ENCODE measurements at places on chromosomes 11 and 22. TPM values are rescaled to one million over a fixed set of nuclear protein-coding genes. Genes with fewer than 3 reads are reported as not detected.

BIK gene
- total RNA-seq, result not detected

OR8D1 gene
- not detected for total RNA-seq

SERHL2 gene
- total RNA-seq, result 7.8 TPM

PIH1D2 gene
- total RNA-seq, result 1.8 TPM

ARHGAP8 gene
- 17.3 TPM for total RNA-seq

COPB1 gene
- 86.6 TPM for total RNA-seq

CCDC86 gene
- total RNA-seq, result 16.5 TPM

OR51V1 gene
- total RNA-seq, result not detected

CNGA4 gene
- total RNA-seq, result 0.31 TPM

CFAP300 gene
- 4.8 TPM for total RNA-seq

AQP11 gene
- 1.4 TPM for total RNA-seq

PAMR1 gene
- total RNA-seq, result 15.6 TPM

NCAM1 gene
- 84.7 TPM for total RNA-seq

DEPDC7 gene
- total RNA-seq, result 12.3 TPM

GRCh38 chr11:826836-827145, 928 bp upstream of the CRACR2B start:
- DNase-seq, result no peak

DNA sequence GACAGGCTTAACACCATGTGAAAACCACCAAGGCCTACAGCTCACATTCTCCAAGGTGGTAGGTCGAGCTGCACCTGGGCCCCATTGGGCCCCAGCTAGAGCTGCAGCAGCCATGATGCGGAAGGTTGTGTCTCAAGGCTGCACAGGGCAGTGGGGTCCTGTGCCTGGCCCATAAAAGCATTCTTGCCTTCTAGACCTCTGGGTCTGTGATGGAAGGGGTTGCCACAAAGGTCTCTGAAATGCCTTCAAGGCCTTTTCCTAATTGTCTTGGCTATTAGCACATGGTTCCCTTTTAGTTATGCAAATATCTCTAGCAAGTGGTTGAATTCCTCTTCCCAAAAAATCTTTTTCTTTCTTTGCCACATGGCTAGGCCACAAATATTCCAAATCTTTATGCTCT, 52.5 kb upstream of the C11orf58 start:
- DNase-seq, result no peak

DNA sequence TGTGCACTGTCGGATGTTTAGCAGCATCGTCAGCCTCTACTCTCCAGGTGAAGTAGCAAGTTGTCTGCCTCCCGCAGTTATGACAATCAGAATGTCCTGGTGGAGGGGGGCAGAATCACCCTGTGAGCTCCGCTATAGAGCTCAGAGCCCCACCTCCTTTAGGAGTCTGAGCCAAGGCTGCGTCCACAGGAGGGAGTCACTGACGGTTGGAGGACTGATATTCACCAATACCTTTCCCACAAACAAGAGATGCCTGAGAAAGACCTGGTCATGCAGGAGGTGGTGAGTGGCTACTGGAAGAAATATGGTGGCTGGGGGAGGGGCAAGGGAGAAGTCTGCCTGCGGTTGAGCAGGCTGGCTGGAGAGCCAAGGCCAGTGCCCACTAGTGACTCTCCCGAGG, 41.7 kb upstream of the ADA2 start:
- no peak for DNase-seq

GRCh38 chr22:29072193-29072978, 449 bp upstream of the KREMEN1 start:
- DNase-seq, result peak; percentile 92

DNA sequence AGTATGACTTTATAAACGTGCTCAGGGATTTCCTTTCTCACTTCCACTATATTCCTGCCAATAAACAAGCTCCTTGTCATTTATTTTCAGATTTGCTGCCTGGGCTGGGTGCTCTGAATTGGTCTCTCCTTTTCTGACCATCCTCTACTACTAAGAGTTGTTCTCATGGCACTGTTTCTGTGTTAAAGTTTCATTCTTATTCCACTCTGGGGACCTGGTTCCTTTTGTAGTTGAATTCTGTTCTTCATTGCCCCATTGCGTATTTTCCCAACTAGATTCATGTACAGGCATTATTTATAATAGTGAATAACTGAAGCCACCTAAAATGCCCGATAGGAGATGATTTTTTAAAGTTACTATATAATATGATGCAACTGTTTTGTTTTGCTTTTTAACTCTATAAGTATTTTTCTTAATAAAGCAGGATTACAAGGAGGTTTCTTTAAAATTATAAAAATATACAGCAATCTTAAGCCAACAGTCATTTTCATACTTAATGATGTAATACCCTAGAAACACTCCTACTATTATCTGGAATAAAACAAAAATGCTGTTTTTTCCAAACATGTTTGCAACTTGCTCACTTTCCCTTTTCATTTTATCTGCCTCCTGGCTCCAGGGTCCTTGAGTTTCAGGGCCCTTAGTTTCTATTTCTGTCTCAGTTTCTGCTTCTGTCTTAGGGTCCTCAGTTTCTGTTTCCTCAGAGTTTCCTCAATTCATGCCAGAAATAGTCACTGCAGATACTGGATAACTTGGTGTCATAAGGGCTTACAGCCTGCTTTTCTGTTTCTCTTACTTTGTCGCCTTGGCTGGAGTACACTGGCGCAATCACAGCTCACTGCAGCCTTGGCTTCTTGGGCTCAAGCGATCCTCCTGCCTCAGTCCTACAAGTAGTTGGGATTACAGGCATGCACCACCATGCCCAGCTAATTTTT, 9.8 kb upstream of the FUT4 start:
- DNase-seq, result no peak

DNA sequence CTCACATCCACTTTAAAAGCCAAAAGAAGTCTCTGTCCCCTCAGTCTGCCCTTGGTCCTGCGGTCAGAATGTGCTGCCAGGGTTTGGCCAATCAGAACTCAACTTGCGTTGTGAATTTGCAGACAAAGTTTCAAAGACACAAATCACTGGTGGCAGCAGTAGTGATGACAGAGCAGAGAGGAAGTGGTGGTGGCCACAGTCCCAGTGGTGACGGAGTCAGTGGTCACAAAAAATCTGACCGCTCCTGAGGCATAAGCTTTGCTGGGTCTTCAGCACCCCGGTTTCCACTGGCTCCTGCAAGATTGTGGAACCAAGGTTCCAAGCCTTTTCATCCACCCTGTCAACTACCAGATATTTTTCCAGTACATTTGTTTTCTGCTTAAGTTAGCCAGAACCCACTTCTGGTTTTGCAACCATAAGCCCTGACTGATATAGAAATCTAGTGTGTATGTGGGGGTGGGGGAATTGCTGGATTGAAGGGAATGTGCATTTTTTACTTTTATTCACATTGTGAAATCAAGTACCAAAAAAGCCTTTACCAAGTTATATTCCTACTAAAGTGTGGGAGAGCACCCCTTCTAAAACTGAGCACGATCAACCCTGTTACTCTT, 112.3 kb downstream of the TMPRSS5 start:
- no peak for DNase-seq

DNA sequence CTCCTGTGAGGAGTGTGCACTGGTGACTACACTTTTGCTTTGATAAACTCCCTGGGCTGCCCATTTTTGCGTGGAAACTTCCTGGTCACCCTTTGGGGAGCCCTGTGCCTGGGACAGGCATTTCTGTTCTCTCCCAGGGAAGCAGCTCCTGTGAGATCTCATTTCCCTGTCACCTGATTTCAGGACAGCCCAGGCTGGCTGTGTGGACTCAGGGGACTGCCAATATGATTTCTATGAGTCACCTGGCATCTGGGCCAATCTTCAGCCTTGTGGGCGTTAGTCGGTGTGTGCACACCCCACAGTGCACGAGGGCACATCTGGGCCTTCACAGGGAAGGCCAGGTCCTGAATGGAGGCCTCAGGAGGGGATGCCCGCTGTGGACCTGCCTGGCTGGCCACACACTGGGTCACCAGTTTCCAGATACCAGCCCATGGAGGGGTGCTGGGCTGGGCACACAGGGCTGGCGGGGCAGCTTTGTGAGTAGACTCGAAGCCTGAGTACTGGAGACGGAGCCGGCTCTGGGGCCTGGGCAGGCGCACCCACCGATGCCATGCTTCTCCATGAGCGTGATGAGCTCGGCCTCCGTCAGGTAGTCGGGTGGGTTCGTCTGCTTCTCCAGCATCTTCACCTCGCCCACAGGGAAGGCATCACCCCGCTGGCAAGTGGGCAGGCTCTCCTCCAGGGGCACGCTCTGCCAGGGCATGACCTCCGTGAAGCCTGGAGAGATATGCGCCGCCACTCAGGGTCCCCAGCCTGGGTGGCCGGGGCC, 9.4 kb upstream of the PPM1F start:
- DNase-seq, result no peak

GRCh38 chr11:75140269-75141138, 10.4 kb upstream of the SLCO2B1 start:
- DNase-seq, result peak; percentile 85

GRCh38 chr11:79437981-79438630, 2.7 kb downstream of the TENM4 start:
- DNase-seq, result peak; percentile 61

GRCh38 chr11:62879235-62879978, 1.3 kb upstream of the SLC3A2 start:
- no peak for DNase-seq

DNA sequence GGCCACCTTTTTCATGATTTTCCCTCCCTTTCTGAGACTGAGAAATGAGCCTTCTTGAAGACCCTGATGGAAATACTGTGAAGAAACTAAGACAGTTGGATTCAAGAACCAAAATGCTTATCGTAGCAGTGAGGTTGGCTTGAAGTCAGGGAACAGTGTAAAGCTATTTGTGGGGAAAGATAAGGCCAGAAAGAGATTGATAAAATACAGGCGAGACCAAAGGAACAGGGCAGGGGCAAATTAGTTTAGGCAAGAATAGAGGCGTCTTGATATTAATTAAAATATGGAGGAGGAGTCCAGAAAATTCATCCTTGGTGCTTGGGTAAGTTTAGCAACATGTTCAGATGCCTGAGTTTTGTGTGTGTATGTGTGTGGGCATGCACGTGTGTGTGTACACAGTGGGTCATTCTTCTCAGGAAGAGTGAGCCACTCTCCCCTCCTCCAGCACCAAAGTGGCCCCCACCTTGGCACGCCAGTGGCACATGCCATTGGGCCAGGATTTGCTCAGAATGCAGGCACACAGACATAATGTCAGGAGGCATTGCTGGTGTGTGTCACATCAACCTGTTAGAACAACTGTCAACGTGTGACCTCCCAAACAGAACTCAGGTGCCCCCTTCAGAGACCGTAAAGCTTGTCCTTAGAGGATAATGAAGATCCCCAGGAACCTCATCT, 3.9 kb upstream of the EHF start:
- no peak for DNase-seq

DNA sequence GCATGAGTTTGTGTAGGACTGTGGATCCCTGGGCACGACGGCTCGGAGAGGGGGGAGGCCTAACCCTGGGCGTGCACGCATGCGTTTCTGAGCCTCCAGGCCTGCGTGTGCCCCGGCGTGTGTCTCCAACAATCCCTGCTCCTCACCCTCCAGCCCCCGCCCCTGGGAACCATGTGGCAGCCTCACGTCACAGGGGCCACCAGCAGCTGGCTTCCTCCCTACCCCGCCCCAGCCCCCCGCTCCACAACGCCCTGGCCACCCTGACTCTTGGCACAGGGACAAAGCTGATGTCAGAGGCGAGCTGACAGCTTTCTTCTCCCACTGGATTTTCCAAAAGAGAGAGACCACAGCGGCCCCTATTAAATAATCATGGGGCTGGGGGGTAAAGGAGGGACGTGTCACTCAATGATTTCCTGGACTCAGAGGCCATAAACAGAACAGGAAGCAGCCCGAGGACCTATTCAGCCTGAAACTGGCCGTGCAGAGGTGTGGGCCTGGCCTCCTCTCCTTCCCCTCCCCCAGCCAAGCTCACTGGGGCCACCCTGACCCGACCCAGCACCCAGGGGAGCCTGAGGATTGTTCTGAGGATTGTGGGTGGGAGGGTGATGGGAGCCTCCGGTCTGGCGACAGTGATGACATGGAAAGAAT, 6.8 kb upstream of the LIF start:
- peak; percentile 86 for DNase-seq

GRCh38 chr11:9073466-9074225, 17.8 kb downstream of the SCUBE2 start:
- no peak for DNase-seq

- no peak for DNase-seq
Measured at GRCh38 chr11:126426106-126426505, 70.6 kb downstream of the ST3GAL4 start.

Measured in sciatic nerve (tissue), 2 donors.